ENCODE measurements at places on chromosomes 4 and X.

- no peak for DNase-seq
These were observed at the start of gene IGFBP7 for GRCh38 chr4:57109847-57110639. IGFBP7 (minus strand) TSS chr4:57110385; CDS start chr4:57110351, 34 bp downstream.

- no peak for DNase-seq
These were observed 531 bp downstream of the DGKQ start for GRCh38 chr4:972651-973424.

DNA sequence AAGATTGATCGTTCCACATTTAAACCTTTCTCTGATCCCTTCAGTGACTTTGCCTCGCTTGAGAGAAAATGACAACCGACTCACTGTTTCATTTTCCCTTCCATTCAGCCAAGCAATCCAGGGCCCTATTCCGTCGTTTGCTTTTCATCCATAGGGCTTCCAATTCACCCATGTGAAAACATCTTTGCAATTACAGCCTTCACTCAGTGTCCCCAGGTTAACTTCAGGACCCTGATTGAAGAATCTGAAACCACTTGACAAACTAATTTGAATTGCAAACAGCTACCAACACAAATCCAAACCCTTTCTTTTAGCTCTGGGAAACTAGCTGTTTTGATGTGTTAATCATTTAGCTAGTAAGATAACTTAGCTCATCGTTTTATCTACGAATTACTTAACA is 120.2 kb upstream of the FAM9C start:
- no peak for DNase-seq

DNA sequence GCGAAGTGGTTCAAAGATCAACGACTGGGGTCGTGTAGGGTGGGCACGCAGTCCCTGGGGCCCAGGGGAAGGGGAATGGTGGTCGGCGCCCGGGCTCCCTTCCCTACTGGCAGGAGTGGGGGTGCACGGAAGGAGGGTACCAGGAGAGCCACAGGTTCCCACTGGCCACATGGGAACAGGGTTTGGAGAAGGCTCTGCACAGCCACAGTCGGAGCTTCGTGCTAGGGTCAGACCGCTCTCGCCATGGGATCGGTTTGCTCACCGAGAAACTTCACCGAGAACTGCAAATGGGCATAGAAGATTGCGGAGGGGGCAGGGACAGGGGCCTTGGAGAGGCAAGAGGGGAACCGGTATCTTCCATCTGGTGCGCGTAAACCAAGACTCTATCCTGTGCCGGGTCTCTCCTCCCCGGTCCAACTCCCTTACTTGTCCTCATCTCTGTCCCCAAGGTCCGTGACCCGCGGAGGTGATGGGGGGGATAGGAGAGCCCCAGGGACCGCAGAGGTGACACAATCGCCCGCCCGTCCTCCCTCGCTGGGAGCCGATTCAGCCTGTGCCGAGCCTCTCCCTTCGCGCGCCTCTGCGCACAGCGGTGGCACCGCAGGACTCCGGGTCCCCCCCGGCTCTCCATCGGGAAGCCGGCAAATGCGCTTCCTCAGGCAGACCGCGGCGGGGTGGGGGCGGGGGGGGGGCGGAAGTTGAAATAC is 1.0 kb downstream of the SCD5 start:
- DNase-seq = no peak

DNA sequence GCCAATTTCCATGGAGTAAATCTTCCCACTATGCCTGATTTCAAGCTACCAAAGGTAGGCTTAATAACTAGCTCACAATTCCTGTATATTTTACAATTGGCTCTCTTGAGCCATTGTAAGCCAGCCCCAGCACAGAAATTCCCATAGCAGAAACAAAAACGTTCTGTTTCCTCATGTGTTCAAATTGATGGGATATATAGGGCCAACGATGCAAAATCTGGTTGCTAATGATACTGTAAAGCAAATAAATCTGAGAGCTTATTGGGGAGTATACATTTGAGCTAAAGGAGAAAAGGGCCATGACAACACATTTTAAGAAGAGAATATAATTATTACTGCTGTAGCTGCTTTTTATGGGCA is 267.1 kb upstream of the FTHL17 start:
- no peak for DNase-seq

DNA sequence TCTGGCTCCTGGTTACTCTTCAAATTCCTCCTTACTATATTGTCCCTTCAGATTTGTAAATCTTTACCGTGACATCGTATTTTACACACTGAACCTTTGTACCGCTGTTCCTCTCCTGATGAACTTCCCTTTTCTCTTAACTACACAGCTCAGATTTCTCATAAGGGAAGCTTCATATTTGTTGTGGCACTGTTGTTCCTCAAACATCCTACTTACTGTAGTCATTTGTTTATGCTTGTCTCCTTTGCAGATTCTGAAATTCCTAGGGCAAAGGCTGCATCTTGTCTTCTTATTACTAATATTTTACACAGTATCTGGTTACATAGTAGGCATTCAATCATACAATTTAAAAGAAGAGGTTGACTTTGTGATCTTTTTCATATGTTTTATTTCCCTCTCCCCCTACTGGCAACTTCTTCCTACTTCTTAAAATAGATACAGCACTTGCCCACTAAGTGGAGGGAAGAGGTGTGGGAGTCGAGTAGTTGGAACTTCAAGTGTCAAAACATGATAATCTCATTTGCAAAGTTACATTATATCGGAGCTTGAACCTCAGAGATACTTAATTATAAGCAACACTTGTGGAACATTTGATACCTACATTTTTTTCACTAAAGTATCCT is 50.0 kb downstream of the TET2 start:
- no peak for DNase-seq

DNA sequence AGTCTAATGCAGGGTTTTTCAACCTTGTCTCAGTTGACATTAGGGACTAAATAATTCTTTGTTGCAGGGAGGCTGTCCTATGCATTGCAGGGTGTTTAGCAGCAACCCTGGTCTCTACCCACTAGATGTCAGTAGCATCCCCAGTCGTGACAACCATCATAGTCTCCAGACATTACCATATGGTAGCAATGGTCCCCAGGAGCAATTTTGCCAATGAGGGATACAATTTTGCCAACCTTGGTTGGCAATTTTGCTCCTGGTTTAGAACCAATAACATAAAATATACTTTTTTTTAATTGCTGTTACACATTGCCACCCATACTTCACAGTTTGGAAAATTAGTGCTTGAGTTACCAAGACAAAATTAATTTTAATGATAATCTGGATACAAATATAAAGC is 6.0 kb downstream of the EREG start:
- DNase-seq = no peak

DNA sequence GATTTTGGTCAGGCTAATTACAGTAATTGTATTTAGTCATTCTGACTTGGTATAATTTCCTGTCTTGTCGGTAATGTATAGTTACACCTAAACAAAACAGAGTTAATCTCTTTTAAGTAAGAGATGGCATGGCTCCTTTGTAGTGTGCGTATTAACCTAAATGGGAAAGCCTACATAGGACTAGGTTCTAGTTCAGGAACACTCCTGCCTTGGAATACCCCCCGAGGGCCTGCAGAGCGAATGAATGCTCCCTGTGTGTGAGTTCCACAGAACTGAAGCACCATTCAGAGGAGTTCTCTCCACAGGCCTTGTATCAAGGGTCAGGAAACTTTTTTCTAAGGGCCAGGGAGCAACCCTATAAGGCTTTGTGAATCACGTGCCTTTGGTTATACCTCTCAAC is 44.9 kb upstream of the STIM2 start:
- DNase-seq = no peak

DNA sequence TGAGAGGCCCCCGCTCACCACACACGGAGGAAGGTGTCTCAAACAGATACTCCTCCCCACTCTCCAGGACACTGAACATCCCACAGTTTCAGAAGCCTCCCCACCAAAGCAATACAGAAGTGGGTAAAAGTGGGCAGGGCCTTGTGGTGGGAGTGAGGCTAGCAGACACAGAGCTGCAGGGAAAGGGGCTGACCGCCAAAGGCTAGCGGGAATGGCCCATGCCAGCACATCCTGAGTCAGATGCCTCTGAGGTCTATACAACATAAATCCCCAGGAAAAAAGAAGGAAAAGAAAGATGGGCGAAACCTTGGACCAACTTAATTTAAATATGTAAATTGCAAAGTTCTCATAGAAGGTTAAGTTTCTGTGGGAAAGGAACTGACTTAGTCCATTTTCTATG is 21.9 kb upstream of the ARHGAP10 start:
- DNase-seq = no peak

GRCh38 chr4:62262676-62263075 is 1062.5 kb downstream of the ADGRL3 start:
- DNase-seq = no peak

DNA sequence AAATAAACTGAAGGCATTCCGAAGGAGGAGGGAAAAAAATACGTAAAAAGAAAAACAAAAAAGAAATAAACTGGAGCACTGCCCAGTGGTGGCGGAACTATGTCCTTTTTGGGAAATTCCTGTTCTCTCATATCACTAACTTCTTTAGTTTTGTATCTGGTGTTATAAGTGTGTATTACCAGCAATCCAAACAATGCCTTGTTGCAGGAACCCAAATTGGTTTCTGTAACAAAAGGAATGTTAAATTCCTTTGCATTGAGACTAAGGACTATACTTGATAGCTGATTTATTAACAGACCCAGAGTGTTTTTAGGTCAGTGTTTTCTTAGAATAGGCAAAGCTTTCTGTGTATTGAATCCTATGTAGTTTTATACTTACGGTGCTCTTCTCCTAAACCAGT is 6.6 kb downstream of the CCNG2 start:
- no peak for DNase-seq

GRCh38 chr4:41791557-41791956 is 43.0 kb upstream of the PHOX2B start:
- DNase-seq = no peak

DNA sequence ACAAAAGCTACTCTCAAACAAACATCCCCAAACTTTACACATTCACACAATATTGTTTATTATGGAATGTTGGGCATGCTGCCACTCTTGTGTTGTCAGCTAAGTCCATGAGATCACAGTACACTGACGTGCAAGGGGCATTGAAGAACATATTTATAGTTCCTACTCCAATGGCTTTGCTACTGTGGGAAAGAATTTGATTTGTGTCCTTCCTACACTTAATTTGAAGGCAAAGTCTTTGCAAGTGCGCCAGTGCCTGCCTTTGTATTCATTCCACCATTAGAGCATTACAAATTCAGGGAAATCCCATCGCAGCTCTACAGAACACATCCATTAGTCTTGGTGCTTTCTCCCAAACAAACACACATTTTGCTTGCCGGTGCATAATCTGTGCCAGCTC is 45.4 kb upstream of the FTHL17 start:
- DNase-seq = no peak

DNA sequence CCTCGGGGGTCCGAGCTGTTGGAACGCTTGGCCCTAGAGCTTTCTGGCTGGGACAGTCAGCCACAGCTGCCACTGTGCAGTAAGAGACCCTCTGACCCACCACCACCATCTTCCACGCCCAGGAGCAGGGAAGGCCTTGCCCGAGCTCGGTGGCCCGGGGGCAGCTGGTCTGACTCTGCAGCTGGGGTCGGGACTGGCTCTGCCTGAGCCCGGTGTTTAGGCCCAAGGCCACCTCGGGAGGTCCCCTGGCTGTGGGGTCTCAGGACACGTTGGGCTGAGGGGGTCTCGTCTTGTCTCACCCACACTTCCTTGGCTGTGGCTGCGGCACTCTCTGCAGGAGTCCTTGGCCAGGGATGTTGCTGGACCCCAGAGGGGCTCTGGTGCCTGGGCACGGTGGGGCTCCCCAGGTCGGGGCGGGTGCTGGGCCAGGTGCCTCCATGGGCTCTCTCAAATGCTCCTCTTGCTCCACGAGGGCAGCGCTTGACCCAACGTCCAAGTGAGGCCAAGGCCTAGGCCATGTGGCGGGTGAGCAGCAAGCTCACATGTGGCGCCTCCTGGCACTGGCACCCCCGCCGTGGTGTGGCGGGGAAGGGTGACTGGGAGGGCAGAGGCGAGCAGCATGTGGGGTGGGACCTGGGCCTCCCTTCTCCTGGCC is 22.9 kb downstream of the DOK7 start:
- DNase-seq = no peak

DNA sequence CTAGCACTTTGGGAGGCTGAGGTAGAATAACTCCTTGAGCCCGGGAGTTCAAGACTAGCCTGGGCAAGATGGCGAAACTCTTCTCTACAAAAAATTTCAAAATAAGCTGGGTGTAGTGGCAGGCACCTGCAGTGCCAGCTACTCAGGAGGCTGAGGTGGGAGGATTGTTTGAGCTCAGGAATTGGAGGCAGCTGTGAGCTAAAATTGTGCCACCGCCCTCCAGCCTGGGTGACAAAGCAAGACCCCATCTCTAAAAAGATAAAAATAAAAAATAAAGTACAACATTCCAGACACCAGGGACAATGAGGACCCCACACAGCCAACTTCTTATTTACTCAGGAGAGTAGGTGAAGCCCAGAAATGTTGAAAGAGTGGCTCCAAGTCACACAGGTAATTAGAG is 53.0 kb downstream of the APBB2 start:
- DNase-seq = no peak

DNA sequence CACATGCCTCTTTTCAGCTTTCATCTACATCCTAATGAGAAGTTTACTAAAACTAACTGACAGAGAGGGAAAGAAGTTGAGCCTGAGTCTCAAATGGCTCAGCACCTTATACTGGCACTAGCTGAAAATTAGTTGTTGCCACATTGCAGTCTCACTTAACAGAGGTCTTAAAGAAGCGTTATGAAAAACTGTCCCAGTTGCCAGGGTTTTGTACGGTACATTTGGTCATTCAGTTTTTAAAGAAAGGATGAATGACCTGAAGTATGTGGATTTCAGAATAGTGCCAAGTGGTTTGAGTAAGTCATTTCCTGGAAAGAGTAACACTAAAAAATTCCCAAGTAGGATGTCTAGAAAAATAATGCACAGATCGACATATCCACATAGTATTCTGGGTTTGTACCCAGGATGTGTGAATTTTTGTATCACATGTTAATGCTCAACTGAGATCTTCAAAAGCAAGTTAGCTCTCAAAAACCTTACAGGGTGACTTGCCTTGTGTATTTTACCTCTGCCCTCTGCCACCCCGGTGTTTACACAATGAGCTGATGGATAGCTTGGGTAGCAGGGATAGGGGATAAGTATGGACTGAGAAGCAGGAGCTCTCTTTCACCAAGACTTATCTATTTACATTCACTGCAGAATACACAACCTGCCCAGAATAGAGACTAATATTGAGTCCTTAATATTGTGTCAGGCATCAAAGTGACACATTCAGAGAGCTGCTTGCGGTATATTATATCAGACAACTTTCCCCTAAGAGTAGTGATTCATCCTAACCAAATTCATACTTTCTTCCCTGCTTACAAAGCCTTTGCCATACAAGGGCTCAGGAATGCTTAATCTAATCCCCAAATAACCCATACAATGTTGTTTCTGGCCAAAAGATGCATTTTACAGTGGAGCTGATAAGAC is 1075.7 kb upstream of the PABPC4L start:
- DNase-seq = no peak

DNA sequence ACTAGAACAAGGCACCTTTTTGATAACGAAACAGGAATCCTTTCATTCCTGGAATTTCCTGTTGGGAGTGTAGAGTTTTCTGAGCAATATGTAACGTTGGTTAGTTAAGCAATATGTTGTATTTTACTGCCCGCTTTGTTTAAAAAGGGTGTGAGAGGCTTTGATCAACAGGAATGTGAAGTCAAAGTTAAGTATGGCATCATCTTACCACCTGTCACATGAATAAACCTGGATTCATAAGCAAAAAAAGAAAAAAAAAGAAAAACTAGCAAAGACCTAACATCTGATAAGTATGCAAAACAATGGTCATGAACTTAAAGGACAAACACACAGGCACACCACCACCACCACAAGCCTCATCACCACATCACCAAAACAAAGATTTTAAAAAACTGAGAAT is 7.1 kb upstream of the CXCL5 start:
- DNase-seq = no peak

- DNase-seq = no peak
These were observed 23.4 kb downstream of the HMGB3 start for GRCh38 chrX:151006410-151007109.

- no peak for DNase-seq
These were observed 91.6 kb downstream of the TLL1 start for GRCh38 chr4:165964591-165964990.

Measured in skin of body (tissue), 3 donors.